ENCODE measurements at places on chromosomes 13 and 19.
A peak's percentile ranks its signal among the peaks of the same experiment; 100 is the strongest.

GRCh38 chr19:1918975-1919374 lies 13.8 kb downstream of the ADAT3 start:
- DNase-seq, result no peak

- DNase-seq, result no peak
Measured at GRCh38 chr19:3708207-3708931, at the start of gene TJP3. Gene TJP3, plus strand, starts transcription at chr19:3708384. Its CDS starts 20,049 bp downstream, at chr19:3728433.

DNA sequence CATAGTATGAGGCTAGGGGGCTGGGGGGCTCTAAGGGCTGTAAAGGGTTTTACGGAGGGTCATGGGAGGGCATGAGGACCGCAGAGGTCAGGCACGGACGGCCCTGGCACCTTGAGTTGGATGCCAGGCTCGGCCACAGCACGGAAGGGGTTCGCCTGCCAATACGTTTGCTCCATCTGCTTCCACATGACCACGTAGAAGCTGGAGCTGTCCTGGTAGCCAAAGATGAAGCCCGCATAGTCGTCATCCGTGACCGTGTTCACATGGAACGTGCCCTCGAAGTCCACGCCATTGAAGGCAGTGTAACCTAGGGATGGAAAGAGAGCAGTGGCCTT lies 6.4 kb downstream of the COMP start:
- DNase-seq, result no peak

GRCh38 chr19:40673397-40673796 lies 17.1 kb downstream of the NUMBL start:
- no peak for DNase-seq

DNA sequence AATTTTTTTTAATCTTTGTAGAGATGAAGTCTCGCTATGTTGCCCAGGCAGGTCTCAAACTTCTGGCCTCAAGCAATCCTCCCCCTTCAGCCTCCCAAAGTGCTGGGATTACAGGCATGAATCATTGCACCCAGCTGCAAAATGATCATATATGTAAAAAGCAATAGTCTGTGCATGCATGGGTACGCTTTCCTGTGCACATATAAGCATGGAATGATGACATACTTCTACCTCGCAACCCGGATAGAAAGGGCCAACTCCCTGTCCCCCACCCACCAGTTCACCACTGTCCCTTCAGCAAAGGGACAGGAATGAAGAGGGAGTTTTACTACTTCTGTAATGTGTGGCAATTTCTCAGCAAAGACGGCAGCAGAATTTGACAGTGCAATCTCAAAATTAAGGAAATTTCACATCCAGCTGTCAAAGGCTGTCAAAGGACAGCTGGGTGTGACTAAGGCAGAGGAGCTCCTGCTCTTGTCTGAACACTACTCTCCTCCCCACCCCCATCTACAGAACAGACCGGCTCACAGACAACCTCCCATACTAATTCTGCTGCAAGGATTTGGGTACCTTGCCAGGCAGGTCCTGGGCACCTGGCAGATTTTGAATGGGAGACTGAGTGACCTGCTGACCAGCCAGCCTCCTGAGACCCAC lies 95.6 kb downstream of the TSHZ3 start:
- no peak for DNase-seq

DNA sequence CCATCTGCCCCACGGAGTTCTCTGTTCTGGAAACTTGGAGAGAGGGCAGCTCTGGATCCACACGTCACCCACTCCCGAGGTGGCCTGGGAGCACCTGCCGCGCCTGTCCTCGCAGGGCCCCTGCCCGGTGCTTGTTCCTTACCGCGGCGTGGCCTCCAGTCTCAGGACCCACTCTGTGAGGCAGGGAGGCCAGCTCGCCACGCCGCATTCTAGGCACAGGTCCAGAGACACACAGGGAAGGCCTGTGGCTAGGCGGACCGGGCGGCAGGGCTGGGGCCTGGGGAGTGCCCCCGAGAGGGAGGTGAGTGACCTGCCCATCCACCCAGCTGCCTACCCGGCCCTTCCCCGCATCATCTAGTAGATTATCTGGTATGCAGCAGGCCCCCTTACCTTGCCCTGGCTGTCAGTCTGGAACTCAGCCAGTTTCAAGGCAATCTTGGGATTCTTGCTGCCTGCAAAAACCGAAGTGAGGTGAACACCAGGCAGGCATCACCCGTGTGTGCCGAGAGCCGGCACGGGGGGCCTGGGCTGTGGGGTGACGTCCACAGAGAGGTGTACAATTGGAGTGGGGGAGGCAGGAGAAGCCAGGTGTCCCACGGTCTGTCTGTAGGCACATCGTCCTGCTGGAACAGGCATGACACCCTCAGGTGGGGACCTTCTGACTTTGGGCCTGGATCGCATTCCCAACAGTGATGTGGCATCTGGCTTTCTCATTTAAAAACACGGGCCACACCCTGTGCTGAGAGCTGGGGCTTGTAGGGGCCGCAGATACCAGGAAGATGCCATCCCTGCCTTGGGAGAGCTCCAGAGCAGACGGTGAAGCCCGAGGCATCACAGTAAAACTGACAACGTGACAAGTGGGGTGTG lies 23.6 kb downstream of the DPP9 start:
- DNase-seq, result no peak

DNA sequence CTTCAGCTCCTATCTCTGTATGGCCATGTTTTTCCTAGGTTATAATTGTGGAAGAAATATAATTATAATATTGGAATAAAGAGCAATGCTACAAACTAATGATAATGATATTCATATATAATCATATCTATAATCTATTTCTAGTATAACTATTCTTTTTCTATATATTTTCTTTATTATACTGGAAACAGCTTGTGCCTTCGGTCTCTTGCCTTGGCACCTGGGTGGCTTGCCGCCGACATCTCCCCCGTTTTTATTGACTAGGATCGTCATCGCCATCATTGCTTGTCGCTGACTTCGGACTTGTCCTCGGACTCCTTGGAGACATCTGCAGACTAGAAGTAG lies 24.2 kb downstream of the ZNF763 start:
- no peak for DNase-seq

DNA sequence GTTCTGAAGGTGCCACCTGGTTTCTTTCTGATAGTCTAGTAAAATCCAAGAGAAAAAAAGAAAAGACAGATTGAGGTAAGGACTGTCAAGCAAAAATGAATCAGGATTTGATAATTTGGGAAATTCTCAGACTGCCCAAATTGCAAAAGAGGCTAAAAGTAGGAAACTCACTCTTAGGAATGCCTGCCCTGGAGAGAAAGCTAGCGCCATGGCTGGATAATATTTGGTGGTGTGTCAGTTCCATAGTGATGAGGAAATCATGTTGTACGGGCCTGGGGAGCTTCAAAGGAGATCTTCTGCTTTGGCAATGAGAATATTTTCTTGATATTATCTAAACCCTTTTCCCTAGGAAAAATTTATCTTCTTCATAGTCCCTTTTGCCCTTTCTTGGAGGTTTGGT lies 1008.1 kb upstream of the SLC10A2 start:
- DNase-seq, result no peak

- no peak for DNase-seq
Measured at GRCh38 chr13:43544631-43545030, 242.1 kb downstream of the ENOX1 start.

DNA sequence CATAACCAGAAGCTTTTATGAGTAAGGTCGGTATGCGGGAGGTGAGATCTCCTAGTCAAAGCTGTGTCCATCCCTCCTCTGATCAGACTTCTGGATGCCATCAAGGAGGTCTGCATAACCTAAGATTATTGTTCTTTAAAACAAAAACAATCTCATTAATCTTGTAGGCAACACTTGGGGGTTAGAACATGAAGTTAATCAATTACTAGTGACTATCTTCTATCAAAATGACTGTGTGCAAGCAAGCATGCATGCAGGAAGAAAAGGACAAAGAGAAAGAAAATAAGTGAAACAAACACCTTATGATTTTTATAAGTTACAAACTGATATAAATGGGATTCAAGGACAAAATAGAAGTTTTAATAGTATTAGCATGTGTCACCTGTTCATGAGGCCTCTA lies 2435.9 kb upstream of the PCDH20 start:
- DNase-seq, result no peak

GRCh38 chr13:60226507-60226906 lies 62.8 kb upstream of the DIAPH3 start:
- DNase-seq, result no peak

DNA sequence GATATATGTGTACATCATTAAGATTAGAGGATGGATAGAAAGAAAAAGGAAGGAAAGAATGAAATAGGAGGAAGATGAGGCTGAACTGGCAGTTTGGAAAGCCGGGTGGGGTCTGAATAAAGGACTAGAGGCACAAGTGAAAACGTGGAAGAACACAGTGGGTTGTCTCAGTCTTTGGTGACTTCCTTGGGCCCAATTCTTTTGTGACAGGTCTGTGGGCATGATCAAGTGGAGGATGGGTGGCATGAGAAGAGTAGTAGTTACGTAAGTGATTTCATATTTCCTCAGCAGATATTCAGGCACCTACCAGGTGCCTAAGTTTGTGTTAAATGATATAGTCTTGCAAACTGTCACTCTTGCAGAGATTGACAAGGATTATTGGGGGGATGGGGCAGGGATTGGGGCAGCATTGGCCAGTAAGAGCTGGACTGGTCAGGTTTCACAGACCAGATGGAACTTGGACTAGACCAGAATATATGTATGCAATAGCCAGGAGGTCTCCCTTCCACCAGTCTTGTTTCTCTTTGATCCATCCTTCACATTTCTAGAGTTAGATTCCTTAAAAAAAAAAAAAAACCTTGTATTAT lies 2.7 kb downstream of the TPP2 start:
- DNase-seq, result no peak

DNA sequence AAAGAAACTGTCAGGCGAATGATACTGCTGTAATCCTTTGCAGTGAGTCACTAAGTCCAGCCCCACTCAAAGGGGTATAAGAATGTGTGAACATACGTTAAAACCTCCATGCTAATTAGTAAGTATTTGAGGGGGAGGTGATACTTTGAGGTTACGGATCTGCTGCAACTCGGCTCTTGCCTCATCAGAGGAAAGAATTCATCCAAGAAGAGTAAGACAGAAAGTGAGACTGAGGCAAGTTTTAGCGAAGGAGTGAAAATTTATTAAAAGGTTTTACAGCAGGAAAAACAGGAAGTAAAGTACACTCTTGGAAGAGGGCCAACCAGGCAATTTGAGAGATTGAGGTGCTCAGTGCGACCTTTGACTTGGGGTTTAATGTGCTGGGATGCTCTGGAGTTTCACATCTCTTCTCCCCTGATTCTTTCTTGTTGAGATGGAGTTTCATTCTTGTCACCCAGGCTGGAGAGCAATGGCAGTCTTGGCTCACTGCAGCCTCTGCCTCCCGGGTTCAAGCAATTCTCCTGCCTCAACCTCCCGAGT lies 9.8 kb downstream of the CLEC4M start:
- no peak for DNase-seq

DNA sequence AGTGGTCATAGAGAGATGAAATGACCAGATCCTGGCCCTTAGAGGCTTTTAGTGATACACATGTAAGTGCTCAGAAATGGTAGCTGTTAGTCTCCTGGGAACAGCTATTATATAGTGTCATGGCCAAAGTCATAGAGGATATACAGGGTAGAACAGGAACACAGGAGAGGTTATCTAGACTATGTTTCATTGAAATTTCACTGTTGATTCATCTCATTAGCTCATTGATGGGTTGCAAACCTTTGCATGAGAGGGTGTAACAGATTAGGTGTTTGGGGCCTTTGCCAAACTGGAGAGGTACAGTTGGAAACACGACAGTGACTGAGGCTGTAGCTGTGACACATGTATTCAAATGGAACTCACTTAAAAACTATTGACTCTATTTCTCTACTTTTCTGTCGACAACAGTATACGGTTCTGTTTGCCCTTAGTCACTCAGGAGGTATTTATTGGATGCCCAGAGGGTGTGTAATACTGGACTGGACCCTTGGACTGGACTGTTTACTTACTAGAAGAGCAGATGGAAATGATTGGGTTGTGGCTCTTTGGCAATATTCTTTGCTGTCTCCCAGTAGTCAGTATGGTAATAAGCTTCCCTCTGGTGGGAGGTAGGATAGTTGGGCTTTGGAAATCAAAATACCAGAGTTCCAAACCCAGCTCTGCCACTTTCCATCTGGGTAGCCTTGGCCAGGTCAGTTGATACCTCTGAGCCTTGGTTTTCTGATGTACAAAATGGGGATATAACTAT lies 29.8 kb downstream of the ARHGAP35 start:
- no peak for DNase-seq

DNA sequence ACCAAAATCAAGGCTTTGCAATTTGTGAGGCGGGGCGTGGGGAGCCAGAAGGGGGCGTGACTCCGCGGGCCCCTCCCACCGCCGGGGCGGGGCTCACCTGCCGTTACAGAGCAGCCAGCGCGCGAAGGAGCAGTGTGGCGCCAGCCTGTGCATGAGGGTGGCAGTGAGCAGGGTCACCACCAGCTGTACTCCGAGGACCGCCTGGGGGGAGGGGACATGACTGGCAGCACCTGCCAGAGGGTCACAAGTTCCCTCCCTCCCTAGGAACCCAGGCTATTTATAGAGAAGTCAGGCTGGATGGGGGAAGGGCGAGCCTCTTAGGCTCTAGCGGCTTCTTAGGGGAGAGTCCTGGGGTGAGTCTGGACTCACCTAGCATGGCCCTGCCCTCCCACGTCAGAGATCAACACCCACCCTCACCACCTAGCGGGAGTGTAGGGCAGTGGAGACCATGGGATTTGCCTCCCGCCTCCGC lies 3.6 kb downstream of the TMEM161A start:
- DNase-seq, result peak; percentile 15

DNA sequence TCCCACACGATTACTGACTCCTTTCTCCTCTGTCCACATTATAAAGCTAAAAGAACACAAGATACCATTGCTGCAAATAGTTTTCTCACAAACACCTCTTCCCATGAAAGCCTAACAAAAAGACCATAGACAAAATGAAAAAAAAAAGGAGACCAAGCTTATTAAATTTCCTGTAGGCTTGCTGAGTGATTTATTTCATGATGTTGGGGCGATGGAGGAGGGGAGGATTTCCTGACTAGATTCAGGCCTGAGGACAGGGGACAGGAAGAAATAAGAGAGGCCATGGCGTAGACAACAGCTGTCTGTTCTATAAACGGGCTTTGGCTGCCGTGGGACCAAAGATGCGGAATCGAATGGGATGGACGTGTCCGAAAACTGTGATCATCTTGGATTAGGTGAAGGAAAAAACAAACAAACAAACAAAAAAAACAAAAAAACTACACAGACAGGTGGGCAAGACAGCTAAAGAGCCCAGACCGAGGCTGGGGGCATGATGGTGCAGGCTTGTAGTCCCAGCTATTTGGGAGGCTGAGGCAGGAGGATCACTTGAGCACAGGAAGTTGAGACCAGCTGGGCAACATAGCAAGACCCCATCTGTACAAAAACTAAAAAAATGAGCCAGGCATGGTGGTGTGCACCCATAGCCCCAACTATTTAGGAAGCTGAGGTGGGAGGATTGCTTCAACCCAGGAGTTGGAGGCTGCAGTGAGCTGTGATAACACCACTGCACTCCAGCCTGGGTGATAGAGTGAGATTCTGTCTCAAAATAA lies 5.3 kb downstream of the TMPRSS9 start:
- no peak for DNase-seq

- no peak for DNase-seq
Measured at GRCh38 chr13:53885997-53886396, 857.4 kb downstream of the OLFM4 start.

DNA sequence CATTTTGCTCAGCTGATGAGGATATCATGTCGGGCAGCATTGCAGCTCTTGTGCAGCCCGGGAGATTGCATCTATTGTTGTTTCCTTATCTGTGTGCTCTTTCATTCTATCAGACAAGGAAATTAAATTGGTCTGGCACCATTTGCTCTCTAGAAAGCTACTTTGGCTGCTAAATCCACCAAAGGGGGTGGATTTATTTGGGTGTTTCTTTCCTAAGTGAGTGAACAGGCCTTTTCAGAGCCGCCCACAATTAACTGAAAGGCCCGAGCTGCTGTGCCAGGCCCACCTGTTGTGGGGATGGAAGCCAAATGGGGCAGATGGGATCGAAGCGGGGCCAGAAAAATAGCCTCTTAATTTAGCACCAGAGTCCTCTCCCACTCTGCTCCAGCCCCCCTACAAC lies 99.4 kb downstream of the DNAJC15 start:
- DNase-seq, result no peak

All from activated effector memory CD4-positive, alpha-beta T cell treated with Interleukin-2 at 50 U/mL for 16 hours (primary cell).